T-helper 9 cell (primary cell): ENCODE measurements at places on chromosomes 5 and 9.

GRCh38 chr5:143174714-143175398, 228.6 kb downstream of the NR3C1 start:
- DNase-seq = no peak

DNA sequence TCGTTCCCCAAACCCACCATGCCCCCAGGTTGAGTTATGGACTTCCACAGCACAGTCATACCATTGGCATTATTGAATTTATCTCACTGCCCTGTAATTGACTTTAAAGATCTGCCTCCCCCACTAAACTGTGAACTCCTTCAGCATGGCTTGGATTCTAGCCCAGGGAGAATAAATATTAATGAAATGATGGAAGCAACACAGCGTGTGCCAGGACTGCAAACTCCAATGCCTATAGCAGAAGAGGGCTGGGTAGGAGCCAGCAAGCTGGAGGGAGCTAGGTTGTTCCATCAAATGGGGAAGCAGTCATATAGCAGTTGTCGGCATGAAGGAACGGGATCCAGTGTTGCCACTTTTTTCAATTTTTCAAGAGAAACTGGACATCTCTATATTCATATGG, 69.0 kb upstream of the MSX2 start:
- no peak for DNase-seq

DNA sequence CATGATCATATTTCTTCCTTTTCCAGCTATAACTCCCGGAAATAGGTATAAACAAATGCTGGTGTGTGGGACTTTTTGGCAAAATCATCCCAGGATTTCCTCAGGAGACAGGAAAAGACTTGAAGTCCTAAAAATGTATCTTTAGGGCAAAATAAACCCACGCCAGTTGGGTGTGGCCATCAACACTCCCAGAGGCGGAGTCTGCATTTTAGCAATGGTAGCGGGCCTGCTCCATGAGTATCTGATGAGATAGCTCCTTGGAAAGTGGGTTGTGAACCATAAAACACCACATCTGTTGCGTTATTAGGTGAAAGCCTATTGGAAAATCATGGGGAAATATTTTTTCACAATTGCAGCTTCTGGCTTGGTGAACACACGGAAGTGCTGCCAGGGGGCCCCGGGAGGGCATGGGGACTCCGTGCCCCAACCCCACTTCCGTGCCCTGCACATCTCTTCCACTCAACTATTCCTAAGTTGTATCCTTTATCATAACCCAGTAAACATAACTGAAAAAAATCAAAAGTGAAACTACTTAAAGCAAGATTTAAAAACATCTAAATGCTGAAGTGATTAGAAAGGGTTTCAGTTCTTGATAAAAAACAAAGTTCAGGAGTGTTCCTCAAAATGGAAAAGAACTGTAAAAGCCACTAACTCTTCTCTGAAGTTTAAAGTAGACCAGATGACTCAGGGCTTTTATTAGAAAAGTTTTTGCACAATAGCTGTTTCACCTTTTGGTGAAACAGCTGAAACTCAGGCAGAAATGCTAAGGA, 111.2 kb downstream of the LRRC70 start:
- no peak for DNase-seq

DNA sequence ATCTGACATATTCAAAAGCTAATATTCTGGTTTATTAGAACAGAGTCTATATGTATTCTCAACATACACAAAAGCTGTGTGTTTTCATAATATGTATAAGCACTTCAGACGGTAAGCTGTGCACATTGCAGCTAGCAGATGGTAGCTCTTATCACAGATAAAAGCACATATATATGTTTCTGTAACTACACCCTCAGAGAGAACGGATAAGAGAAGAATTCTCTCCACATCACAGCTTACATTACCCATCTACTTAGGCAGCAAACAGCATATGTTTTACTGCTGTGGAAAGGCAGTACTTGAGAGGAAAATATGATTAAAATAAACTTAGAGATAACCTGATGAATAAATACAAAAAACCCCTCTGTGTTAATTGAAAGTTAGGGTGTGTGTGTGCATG, 450.9 kb upstream of the ZNF608 start:
- no peak for DNase-seq

GRCh38 chr5:134107779-134108178, 6.7 kb upstream of the TCF7 start:
- DNase-seq = no peak

GRCh38 chr5:39073767-39074016, 507 bp downstream of the RICTOR start:
- DNase-seq = no peak

- no peak for DNase-seq
Observed at GRCh38 chr5:116382032-116382873, 192.4 kb downstream of the SEMA6A start.

- no peak for DNase-seq
Observed at GRCh38 chr9:6910032-6910431, 152.3 kb downstream of the KDM4C start.

DNA sequence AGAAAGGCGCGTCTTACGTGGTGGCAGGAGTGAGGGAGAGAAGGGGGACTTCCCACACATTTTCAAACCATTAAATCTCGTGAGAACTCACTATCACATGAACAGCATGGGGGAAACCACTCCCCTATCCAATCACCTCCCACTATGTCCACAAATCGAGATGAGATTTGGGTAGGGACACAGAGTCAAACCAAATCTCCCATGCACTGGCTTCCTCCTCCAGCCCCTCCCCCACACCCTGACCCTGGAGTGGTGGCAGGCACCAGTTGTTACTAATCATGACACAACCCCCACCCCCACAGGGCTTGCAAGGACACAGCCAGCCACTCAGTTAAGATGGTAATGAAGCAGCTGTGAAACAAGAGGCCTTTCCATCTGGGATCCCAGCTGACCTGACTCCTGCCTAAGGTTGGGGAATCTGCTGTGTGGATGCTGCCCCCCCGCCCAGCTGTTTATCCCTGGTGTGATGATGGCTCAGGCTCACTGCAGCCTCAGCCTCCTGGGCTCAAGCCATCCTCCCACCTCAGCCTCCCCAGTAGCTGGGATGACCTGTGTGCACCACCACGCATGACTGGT, 57.1 kb upstream of the FUBP3 start:
- DNase-seq = no peak

DNA sequence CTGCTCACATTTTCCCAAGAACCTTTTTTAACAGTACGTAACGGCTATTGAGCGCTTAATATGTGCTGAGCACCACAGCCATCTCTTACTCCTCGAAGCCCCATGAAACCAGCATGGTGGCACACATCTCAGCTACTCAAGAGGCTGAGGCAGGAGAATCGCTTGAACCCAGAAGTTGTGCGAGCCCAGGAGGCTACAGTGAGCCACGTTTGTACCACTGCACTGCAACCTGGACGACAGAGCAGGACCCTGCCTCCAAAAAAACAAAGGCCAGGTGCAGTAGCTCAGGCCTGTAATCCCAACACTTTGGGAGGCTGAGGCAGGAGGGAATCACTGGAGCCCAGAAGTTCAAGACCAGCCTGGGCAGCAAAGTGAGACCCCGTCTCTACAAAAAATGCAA, 28.2 kb downstream of the AQP7 start:
- no peak for DNase-seq

DNA sequence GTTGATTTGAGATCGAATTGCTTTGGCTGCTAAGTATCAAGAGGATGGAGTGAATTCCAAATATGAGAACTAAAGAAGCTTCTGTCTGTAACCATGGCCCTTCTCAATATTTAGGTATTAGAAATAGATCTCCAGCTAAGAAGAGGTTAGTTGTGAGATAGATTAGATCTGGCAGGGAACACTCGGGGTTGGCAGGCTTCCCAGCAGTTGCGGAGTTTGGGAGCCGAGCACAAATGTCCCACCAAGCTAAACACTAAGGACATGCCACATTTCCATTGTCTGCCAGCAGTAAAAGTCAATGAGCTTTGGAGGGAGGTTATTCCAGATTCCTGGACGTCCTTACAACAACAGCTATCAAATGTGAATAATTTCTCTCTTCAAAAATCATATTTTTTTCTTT, 85.8 kb downstream of the TAF11L14 start:
- DNase-seq = no peak

GRCh38 chr9:110592044-110592830, 12.7 kb upstream of the SVEP1 start:
- DNase-seq = no peak

DNA sequence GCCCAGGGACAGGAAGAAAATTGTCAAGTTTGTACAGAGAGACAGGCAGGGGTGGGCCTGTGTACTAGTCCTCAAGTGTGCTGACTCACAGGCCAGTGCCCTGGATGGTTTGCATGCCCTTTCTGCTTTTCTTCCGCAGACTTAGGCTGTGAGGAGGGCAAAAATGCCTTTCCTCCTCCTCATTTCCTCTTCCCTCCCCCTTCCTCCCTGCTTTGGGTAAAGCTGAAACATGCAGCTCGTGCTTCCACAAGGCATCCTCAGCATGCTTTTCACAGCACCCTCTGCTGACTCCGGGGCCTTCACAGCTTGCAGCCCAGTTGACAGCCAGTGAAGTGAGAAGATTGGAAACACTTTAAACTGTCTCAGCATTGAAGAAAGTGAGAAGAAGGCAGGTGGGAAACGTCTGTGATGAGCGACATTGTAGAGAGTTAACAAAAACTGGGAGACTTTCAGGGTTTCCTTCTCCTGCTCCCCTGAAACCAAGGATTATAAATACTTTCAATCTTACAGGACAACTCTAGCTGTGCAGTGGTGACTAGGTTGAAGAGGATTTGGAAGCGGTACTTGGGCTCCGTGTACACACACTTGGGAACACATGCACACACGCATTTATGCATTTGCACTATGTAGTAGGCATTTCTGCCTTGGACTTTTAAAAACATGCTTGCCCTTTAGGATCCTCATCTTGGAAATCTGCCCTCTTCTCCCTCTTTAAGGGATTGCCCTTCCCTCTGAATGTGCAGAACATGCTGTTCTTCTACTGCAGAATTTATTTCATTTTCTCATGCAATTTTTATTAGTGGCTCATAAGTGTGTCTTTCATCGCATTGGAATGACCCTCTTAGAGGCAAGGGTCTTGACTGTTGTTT, 138.8 kb downstream of the GRIA1 start:
- no peak for DNase-seq

DNA sequence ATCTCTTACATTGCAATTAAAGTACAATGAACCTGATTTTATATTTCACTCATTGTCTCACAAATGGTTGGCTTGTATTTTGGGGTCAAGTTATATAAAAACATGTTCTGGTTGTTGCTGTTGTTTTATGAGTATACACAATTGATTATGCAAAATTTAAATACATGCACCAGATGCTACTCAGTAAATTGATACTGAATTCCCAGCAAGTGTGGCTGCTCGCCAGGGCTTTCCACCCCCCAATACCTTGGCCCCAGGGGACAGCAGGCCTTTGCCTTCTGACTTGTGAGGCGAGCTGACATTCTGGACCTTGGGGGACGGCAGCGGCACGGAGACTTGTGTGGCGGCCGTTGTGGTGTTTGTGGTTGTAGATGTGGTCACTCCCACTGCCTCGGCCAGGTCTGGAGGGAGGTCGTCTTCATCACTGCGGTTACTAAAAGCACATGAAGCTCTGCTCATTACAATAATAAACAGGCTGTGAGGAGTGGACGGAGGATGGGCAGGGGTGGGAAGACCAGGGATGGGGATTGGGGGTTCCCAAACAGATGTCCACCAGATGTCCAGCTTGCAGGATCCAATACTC, 27.0 kb upstream of the FRRS1L start:
- no peak for DNase-seq

GRCh38 chr9:109781541-109782197, 1.7 kb downstream of the PALM2AKAP2 start:
- no peak for DNase-seq
